Fibroblast of upper back skin (primary cell): ENCODE measurements at places on chromosomes 13 and 19.

DNA sequence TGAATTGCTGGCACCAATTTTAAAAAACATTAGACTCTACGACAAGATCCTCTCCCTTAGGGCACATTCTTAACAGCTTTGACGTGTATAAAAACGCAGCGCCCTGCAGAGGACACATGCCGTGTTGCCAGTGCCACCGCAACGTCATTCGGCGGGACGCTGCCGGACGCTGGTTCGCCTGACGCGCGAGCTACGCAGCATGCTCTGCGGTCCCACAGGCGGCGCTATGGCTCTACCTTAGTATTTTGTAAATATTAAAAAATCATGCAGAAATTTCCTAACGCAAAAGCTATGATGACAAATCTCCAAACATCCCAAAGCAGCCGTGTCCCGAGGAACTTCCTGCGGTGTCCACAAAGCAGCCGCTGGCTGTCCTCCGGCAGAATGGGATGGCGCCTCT lies 4.2 kb upstream of the ADPRHL1 start:
- no peak for DNase-seq

DNA sequence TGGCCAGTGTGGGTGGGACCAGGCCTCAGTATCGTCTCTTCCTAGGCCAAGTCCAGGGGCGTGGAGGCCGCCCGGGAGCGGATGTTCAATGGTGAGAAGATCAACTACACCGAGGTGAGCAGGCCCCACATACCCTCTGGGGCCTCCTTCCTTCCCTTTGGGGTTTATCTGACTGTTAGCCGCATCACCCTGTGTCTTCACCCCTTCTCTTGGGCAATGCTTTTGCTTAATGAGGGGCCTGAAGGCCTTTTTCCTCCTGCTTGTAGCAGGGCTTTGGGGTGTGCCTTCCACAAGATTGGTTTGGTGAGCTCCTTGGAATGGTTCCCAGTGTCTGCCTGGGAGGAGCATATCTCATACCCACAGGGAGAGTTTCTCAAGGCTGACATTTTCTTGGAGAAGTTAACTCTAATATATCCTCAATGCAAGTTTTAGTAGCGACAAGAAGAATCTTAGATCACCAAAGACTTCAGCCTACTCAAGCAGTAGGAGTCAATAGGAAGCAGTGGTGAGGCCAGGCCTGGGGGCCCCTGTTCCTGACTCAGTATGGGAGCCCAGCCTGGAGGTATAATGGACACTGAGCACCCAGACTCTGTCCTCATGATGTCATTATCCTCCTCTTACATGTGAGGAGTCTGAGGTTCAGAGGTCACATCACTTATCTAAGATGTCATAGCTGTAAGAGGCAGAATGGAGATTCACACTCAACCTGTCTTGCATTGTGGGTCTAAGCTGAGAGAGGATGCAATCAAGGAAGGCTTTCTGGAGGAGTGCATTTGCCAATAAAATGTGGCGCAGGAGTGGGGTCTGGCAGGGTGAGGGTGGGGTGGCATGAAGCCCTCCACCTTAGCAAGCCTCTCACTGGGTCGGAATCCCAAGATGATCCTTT lies 2.0 kb downstream of the GPI start:
- DNase-seq = peak; percentile 65

DNA sequence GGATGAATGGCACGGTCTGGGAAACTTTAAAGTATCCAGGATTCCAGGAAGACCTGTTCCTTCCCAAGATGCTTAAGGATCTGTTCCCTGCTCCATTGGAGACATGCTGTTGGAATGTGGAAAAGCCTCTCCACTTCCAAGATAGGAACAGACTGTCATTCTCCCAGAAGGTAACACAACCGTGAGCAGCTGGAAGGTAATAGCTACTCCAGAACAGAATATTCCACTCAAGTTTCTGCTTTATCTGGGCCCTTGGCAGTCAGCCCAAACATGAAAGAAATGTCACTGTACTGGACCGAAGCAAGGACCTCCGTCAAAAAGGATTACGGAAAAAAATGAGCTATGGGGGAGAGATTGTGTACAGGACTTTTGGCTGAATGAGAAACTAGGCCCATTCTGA lies 420.9 kb upstream of the NBEA start:
- no peak for DNase-seq

DNA sequence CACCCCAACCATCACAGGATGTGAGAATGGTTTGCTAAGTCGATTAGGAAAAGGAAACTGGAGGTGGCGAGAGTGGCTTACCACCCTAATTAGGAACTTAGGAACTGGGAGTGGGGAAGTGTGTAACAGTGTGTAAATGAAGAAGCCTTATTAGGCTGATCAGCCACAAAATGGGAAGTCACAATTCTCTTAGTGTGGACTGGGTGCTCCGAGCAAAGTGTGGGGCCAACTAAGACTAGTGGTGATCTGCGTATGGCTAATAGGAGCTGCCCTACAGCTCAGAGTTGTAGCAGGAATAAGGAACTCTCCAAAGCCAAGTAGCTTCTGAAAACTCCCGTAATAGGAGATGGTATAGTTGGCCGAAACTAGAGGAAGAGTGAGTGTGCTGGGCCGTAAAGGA lies 7.6 kb downstream of the SIGLEC11 start:
- DNase-seq = no peak

DNA sequence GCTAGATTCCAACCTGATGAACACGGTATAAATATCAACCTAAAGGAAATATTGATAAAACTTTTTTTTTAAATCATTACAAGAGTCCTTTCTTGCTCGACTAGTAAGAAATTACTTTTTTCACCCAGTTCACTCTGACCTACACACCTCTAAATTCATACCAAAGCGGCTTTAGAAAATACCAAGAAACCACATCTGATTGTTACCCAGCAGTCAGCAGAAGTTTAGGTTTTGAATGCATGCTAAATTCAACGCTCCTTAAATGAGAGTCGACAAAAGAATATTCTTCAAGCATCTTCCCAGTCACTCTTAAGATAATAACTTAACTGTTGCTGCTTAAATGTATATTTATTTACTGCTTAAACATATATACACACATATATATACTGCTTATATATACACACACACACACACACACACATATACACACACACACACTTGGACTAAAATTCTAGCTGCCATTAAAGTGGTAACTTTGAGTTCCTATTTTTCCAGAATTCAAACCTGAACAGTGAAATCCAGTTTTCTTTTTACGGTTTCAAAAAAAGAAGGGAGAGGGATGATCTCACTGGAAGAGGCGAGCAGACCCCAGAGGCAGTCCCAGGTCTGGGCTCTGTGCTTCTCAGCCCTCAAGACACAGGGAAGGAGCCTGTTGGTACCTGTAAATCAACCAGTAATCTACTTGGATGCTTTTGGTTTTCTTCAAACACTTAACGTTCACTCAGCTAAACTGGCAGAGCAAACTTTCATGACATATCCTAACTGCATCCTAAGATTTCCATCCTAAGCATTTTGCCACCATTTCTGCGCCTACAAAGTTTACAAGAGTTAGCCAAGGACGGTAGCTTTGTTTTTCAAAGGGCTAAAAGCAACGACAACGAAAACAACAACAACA lies 1.7 kb downstream of the STK24 start:
- DNase-seq = no peak

- no peak for DNase-seq
Observed at GRCh38 chr13:46728777-46729176, 68.2 kb downstream of the ESD start.

GRCh38 chr13:28408235-28408848 lies 86.6 kb downstream of the FLT1 start:
- DNase-seq = no peak

- DNase-seq = no peak
Observed at GRCh38 chr13:112972867-112973576, 4.0 kb downstream of the MCF2L start.

- no peak for DNase-seq
Observed at GRCh38 chr13:99059498-99060075, 81.7 kb upstream of the DOCK9 start.

- no peak for DNase-seq
Observed at GRCh38 chr13:35005051-35005450, 63.0 kb downstream of the NBEA start.

DNA sequence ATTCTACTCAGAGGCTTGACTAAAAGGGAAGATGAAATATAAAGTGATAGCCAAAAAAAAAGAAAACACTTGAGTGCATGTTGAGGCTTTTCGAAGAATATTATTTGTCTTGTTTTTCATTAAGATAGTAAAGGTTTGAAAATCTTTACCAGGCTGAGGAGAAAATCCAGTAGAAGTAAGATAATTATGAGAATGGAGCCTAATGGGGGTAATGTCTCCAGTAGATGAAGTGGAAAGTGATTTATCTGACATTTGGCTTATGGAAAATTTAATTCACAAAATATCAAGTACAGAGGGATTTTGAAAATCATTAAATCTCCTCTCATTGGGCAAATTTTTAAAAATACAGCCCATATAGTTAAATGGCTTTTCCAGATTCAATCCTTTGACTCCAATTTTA lies 274.9 kb downstream of the SPRY2 start:
- DNase-seq = no peak

GRCh38 chr13:100513987-100514670 lies 74.5 kb downstream of the GGACT start:
- no peak for DNase-seq

- DNase-seq = no peak
Observed at GRCh38 chr13:32976056-32976805, 40.0 kb upstream of the KL start.

GRCh38 chr13:30354493-30355383 lies 47.4 kb upstream of the KATNAL1 start:
- peak; percentile 89 for DNase-seq

- DNase-seq = no peak
Observed at GRCh38 chr19:41366089-41366488, 2.1 kb upstream of the B9D2 start.

GRCh38 chr13:51331354-51331861 lies 8.1 kb upstream of the SERPINE3 start:
- no peak for DNase-seq

DNA sequence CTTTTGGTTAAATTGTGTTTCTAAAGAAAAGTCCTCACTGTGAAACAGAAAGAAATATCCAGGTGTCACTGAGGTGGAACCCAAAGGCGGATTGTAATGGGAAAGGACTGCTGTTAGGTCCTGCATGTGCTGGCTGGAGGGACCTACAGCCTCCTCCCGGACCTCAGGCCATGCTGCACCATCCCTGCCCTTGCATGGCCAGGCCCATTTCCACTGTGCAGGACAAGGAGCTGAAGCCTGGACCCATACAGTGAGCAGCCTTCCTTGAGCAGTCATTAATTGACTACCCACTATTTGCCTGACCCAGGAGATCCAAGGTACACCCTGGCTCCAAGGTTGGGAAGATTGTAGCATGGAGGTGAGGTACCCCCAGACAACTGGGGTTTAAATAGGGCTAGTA lies 17.6 kb downstream of the VSTM2B start:
- DNase-seq = no peak

DNA sequence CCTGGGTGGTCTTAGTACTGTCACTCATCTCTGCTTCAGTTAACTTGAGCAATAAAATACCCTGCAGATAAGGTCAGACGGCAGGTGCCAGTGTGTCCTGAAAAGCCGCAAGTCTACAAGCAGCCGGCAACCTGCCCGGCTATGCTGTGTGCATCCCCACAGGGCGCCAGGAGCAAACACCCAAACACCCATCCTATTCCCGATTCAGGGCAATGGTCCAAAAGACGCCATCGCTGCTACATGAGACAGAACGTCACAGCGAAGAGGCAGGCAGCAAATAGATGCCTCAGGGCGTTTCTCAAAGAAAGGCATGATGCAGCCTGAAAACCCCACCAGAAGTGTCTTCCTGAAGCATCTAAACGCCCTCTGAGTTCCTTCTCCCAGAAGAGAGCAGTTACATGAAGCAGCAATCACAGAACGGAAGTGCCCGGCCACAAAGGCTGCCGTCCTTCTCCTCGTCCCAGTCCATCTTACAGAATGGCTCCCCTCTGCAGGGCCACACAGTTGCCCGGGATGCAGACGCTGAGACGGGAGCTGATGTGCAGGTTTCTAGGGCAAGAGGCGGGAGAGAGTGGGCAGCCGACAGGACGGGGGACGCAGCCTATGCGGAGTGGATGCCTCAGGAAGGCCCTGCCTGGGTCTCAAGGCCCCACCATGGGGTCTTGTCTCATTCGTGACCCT lies 35.1 kb downstream of the RASA3 start:
- DNase-seq = no peak

DNA sequence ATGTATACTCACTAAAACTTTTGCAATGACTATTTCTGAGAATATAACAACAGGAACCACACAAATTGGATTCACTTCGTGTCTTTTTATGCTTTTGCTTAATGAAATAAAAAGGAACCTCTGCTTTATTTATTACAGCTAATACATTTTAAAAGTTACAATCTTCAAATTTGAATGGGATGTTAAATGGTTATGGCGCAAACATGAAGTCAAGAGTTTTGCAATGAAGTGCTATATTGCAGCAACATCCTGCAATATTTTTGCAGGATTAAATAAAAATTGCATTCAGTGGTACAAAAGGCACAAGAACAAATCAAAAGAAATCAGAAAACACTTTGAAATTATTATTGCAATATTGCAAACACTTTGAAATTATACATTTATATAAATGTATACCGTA lies 1519.0 kb upstream of the MIR17HG start:
- DNase-seq = no peak

DNA sequence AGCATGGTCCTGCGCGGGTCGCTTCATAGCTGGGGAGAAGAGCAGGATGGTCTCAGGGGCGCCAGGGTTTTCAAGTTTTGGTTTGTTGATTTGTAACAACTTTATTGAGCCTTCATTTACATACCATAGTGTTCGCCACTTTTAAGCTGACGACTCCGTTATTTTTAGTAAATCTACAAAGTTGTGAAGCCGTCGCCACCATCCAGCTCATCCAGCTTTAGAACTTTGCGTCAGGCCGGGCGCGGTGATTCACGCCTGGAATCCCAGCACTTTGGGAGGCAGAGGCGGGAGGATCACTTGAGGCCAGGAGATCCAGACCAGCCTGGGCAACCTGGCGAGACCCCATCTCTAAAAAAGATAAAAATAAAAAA lies 404 bp downstream of the C19orf44 start:
- DNase-seq = peak; percentile 35

DNA sequence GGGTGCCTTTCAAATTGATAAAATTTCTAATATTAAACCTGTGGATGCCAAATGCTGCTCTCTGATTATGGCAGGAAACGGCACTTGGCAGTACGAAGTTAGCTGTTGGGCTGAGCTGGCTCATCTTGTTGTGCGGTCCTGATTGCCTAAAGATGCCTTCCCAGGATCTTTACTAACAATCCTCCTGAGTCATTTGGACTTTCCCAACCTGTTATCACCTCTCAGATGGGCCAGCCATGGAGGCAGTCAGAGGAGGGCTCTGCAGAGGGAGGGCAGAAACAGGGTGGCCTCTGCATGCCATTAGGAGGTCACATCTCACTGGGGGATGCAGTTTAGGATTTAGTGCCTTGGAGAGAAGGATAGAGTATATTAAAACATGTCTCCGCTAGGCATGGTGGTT lies 27.3 kb downstream of the ALOX5AP start:
- no peak for DNase-seq

- no peak for DNase-seq
Observed at GRCh38 chr13:29527511-29527910, 68.0 kb downstream of the SLC7A1 start.
